Lower leg skin (tissue), 4 donors: ENCODE measurements at places on chromosomes 3 and 15. TPM values are rescaled to one million over a fixed set of nuclear protein-coding genes. Genes with fewer than 3 reads are reported as not detected.

GRCh38 chr3:13040361-13041074 lies 32.7 kb downstream of the IQSEC1 start:
- DNase-seq = no peak

GRCh38 chr3:13274125-13274524 lies 146.0 kb downstream of the NUP210 start:
- DNase-seq = no peak

- DNase-seq = no peak
Observed at GRCh38 chr15:57538821-57539220, 52.9 kb upstream of the MYZAP start.

DNA sequence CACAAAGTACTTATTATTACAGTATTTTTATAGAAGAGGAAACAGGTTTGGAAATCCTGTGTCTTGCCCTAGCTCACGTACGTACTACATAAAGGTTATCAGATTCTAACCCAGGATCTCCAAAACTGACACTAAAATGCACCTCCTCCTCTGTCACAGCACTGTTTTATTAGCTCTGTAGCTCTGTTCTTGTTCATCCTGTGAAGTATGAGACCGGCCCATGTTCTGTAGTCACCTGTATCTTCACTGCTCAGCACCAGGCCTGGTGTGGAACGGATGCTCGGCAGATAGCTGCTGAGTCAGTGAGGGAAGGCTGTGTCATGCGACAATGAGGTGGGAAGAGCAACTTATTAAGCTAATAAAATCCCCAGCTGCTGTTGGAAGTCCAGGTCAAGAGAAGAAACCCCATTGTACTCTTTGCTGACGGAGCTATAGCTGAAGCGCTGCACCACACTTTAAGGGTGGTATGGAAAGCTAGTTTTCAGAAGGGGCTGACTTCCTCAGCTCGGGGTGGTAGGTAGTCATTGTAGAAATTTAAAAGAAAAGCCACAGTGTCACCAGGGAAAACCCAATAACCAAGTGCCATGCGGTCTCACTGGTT lies 22.8 kb downstream of the BCL2A1 start:
- DNase-seq = no peak

GRCh38 chr3:158382479-158382878 lies 188.5 kb upstream of the MLF1 start:
- no peak for DNase-seq

DNA sequence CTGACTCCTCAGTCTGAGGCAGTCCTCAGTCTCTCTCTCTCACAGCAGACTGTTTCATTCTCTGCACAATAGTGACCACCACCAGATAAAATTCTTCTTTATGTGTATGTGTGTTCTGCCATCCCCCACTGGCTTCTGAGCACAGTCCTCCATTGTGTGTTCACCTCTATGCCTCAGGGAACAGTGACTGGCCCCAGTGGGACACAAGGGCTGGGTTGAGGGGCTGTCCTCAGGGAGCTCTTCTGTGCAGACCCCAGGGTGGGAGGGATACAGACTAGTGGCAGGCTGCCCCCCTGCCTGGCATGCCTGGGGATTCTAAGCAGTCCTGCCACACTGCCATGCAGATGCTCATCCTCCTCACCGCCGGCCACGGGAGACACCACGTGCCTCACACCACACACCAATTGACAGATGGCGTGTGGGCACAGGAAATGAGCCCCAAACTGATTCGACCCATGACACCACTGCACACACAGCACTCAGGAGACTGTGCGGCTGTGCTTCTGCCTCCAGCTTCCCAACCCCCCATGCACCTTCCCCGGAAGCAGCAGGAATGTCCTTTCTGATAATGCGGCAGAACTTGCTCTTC lies 237.6 kb upstream of the CHRNA7 start:
- no peak for DNase-seq

GRCh38 chr3:51156147-51156546 lies 228.9 kb upstream of the MANF start:
- DNase-seq = no peak

- no peak for DNase-seq
Observed at GRCh38 chr3:195076981-195077610, 193.9 kb downstream of the XXYLT1 start.

GRCh38 chr15:64610257-64610919 lies 150.0 kb downstream of the ZNF609 start:
- no peak for DNase-seq

DNA sequence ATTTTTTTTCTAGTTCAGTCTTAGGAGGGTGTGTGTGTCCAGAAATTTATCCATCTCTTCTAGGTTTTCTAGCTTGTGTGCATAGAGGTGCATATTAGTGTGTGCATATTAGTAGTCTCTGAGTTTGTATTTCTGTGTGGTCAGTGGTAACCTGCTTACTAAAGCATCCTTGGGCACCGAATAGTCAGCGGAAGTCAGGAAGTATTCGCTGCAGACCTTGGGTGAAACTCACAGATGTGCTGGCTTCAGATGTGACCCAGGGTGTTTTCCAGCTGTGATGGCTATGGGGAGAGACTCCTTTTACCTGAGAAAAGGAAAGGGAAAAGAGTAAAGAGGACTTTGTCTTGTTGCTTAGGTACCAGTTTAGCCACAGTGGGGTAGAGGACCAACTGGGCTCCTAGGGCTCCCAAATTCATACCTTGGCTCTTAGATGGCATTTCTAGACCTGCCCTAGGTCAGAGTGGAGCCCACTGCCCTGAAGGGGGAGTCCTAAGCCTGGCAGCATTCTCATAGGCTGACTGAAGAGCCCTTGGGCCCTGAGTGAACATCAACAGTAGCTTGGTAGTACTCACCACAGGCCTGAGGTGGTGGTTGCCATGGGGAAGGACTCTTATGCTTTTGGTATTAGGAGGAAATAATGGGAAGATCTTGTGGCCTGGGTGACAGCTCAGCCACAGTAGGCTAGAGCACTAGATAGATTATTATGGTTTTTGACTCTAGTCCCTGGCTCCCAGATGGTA lies 286.0 kb upstream of the ZPLD1 start:
- no peak for DNase-seq

DNA sequence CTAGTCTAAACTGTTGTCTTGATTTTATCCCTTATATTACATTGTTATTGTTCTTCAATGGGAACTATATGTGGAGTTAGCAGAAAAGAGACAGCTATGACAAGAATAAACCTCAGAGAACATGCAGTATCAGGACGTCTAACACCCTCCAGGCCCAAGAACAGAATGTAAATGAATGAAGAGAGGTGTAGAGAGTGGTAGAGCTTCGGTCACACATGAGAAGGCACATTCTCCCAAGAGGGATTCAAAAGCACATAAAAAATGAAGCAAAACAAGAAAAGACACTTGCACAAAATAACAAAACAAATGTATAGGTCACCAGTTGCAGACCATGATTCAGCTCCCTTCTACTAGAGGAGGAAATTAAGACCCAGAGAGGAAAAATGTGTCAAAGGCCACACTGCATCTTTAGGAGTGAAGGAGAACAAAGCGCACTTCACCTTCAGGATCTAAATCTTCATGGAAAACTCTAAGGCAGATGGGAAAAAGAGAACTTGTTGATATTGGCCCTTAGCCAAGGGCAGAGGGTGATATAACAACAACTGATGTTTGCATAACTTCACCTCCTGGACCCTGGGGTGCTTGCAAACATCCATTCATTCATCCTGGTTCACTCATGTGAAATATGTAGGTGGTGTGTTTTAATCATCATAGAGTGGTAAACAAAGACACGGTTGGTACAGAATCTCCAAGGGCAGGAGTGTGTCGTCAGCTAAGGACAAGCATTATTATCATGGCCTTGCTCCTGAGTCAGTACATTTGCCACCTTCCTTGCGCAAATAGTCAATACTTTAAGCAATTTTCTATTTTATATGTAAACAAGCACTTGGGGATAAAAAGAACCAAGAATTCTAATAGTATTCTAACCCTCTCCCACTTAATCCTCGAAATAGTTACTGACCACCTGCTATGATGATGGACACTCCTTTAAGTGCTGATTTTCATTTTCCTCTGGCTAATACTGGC lies 8.8 kb downstream of the NEK10 start:
- DNase-seq = no peak

GRCh38 chr15:67967871-67968431 lies 86.2 kb upstream of the PIAS1 start:
- DNase-seq = peak; percentile 89

DNA sequence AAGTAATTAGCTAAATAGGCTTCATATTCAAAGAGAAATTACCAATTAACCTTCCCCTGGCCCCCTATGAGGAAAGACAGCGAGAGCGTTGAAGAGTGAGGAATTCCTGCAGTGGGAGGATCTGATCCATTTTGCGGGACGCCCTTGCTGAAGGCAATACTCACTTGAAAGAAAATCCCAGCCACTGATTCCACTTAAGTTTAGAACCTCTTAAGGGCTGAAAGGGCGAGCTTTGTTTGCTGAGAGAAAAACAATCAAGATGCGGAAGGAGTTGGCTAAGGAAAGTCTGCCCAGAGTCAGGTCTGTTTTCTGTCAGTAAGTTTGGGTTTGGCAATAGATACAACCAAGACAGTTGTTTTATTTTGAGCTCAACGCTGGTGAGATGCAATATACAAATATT lies 102.8 kb upstream of the GBE1 start:
- no peak for DNase-seq

DNA sequence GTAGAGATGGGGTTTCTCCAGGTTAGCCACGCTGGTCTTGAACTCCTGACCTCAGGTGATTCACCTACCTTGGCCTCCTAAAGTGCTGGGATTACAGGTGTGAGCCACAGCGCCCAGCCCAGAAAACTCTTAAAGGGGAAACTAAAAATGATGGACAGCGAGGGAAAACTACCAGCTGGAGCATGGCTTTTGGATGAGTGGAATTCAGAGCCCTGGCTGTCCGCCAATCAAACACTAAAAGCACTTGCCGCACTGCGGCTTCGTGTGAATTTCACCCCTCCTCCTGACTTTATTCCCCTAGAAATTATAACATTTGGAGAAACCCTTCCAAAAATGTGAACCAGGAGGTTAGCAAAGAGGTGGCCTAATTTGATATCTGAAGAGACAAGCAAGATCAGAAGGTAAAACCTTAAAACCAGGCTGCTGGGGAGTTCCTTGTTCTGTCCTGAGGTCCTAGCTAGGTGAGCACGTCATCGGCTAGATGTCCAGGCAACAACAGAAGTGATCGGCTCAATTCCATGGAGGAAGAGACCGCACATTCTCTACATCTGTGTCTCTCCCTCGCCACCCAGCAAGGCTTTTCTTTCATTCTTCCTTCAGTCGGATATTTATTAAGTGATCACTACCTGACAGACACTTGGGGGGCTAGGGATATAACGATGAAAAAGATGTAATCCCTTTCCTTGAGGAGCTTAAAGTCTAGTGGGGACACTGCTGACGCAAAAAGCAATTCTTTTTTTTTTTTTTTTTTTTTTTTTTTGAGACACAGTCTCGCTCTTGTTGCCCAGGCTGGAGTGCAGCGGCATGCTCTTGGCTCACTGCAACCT lies 1.7 kb downstream of the TM4SF19 start:
- no peak for DNase-seq

GRCh38 chr3:4756855-4757574 lies 222.2 kb upstream of the BHLHE40 start:
- no peak for DNase-seq

- no peak for DNase-seq
Observed at GRCh38 chr3:42786631-42787030, 13.6 kb upstream of the CCDC13 start.

DNA sequence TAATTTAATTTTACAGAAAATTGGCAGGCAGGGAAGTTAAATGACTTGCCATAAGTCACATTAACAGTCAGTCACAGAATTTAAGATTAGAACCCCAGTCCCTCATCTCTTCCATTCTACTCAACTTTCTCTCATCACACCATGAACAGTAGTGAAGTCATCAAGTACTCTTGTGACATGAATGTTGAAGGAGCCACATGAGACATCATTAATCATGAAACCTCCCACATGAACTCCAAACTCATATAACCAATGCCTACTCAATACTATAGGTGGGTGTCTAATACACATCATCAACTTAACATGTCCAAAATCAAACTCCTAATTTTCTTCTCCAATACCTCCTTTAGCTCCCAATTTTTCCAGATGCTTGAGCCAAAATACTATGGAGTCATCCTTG lies 19.5 kb downstream of the PHC3 start:
- no peak for DNase-seq

- DNase-seq = no peak
Observed at GRCh38 chr3:112293368-112294321, at the start of gene SLC9C1. SLC9C1 (minus strand) TSS chr3:112294216; CDS start chr3:112286791, 7,425 bp downstream.

DNA sequence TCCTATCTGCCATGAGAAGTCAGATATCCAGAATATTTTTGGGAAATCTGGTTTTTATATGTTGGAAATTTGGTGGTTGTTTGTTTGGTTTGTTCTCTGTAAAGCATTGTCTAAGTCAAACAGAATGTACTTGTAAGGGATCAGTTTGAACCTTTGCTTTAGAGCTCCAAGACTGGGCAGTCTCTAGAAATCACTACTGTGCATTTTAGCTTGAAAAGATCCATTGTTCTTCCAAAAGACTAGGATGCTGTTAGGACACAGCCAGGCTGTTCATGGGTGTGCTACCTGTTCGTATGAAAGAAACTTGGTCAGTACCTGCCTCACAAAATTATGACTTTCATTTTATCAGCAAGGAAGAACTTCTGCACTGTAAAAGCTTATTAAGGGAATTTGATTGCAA lies 182.6 kb downstream of the WDR72 start:
- DNase-seq = no peak

- DNase-seq = no peak
Observed at GRCh38 chr3:67033079-67033478, 35.0 kb downstream of the KBTBD8 start.

- DNase-seq = no peak
Observed at GRCh38 chr3:61829722-61830350, 268.5 kb downstream of the PTPRG start.

Gene DAPK2
- total RNA-seq = 13.2 TPM

Gene GOLGA8J
- not detected for total RNA-seq

Gene CSPG4
- 28.7 TPM for total RNA-seq

Gene NR2E3
- not detected for total RNA-seq

Gene WDR49
- 0.52 TPM for total RNA-seq

Gene SCAANT1
- not detected for total RNA-seq

Gene C3orf49
- not detected for total RNA-seq

Gene CCDC12
- 93.6 TPM for total RNA-seq

Gene KBTBD13
- not detected for total RNA-seq

Gene BRPF1
- 27.2 TPM for total RNA-seq

Gene PARP15
- 0.29 TPM for total RNA-seq

Gene PCOLCE2
- total RNA-seq = 17.1 TPM

Gene CTDSPL
- total RNA-seq = 94.1 TPM

Gene ADGRG7
- total RNA-seq = not detected

Gene ZPLD1
- 0.16 TPM for total RNA-seq

Gene TRIP4
- total RNA-seq = 9.7 TPM

Gene RARB
- total RNA-seq = 4.4 TPM
